ELR (cell line): ENCODE measurements at places on chromosomes 4 and X.

- DNase-seq = no peak
Measured at GRCh38 chrX:104921584-104922205, 298.8 kb downstream of the TEX13A start.

- DNase-seq = no peak
Measured at GRCh38 chr4:94762326-94762725, 4.6 kb downstream of the BMPR1B start.

DNA sequence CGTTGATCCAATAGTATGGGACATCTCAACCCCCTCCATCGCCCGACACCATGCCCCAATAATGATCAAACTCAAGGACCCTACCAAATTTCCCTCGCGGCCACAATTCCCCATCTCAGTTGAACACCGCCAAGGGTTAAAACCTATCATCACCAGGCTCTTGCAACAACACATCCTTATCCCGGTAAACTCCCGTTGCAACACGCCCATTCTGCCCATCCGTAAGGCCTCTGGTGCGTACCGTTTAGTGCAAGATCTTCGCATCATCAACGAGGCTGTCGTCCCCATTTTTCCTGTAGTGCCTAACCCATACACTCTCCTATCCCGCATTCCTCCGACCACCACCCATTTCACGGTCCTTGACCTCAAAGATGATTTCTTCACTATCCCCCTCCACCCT lies 960.5 kb downstream of the RPA4 start:
- DNase-seq = no peak

DNA sequence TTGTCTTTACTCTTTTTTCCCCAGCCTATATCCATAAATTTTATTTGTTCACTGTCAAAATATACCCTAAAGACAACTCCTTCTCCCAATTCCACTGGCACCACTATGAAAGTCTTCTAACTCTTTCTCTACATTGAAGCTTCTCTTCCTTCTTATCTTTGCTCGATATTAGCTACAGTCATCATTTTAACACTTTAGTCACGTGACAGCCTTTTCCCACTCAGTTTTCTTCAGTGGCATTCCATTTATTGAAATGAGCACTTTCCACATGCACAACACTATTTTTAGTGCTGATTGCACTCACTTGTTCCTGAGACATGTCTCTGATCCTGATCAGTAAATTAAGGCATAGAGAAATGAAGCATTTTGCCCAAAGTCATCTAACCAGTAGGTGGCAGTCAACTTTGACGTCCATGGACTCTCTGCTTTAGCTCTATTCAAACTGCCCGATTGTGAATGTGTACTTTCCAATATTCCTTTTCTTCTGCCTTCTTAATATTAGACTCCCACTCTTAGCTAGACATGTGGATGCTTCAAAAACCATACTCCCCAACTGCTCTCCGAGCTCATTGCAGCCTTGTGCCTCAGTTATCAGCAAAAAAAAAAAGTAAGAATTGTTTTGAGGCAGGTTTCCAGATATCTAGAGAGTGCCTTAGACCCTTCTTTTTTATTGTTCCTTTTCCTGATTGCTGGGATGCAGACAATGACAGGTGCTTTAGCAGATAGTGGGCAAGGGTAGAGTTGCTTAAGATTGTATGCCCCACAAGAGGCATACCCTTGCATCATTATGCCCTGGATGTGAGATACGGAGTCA lies 394.4 kb upstream of the ADGRL3 start:
- DNase-seq = peak; percentile 45

GRCh38 chrX:111511477-111511876 lies at the start of gene SERTM2:
Gene SERTM2 (plus strand): TSS chrX:111511645. CDS start chrX:111518858, 7,213 bp downstream.
- DNase-seq = no peak

GRCh38 chrX:120264341-120264740 lies 13.7 kb downstream of the ZBTB33 start:
- no peak for DNase-seq

GRCh38 chr4:143763587-143763986 lies 63.1 kb upstream of the FREM3 start:
- no peak for DNase-seq

- no peak for DNase-seq
Measured at GRCh38 chr4:132865458-132865857, 283.6 kb upstream of the PCDH10 start.

DNA sequence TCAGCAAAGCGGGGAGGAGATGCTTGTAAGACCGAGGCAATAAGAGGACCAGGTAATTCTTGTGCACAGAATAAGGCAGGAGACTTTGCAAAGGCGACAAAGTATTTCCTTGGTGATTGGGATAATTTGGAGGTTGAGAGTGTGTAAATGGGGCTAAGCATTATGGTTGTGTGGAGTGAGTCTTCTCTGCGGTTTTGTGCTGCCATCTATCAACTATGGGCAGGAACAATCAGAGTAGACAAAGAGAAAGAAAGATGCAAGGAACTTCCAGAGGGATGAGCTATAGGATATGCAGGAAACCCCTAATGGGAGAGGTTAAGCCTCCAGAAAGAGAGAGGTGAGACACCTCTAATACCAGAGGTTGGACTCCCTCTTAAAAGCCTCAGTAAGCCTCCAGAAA lies 339.8 kb downstream of the PAPSS1 start:
- DNase-seq = peak; percentile 9

GRCh38 chrX:64265265-64265664 lies 34.9 kb upstream of the ASB12 start:
- DNase-seq = no peak

DNA sequence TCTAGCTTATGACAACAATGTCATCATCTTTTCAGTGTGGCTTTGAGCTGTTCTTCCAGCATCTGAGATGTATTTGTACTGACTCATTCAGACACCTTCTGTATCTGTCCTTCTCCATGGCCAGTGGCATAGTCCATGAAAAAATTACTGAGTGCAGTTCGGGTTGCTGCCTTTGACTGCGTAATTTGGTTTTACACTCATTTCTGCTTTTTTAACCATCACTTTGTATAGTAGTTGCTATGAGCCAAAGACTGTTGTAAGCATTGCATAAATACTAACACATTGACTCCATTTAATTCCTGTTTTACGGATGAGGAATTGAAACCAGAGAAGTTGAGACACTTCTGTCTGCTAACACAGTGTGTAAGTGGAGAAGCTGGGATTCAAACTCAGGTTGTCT lies 190.7 kb upstream of the MID1 start:
- DNase-seq = no peak

DNA sequence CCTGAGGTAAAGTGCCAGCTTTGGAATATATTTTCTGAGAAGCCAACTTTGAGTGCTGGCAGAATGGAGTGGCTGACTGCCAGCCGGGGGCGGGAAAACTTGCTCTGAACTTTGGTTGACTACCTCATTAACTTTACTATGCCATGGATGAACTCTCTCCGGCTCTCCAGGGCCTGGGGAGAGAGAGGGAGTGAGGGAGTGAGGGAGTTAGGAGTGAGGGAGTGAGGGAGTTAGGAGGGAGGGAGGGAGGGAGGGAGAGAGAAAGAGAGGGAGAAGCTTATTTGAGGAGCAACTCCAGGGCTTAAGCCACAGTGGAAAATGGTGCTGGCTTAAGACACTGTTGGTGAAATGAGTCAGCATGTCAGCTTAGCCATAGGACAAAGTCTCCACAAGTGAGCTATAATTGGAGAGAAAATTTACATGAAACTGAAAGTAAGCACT lies 280.9 kb upstream of the RPS6KA3 start:
- DNase-seq = peak; percentile 23

- DNase-seq = peak; percentile 26
Measured at GRCh38 chrX:40127052-40127451, 29.3 kb upstream of the BCOR start.

GRCh38 chr4:14636563-14636962 lies 365.7 kb upstream of the CPEB2 start:
- no peak for DNase-seq

DNA sequence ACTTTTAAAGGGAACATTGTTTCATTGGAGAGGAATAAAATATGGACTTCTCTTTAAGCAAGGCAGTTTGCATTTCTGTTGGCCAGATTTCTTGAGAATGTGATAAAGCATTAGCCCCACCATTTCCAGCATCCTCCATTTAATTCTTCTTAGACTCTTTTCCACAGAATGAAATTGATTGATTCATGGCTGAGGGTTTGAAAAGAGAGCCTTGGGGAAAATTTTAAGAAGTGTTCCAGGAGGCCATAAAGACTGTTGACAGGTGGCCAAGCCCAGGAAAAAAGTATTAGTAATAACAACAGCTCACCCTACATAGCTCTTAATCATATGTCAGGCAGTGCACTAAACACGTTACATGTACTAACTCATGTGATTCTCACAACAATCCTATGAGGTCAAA lies 53.4 kb downstream of the SHROOM3 start:
- DNase-seq = no peak

DNA sequence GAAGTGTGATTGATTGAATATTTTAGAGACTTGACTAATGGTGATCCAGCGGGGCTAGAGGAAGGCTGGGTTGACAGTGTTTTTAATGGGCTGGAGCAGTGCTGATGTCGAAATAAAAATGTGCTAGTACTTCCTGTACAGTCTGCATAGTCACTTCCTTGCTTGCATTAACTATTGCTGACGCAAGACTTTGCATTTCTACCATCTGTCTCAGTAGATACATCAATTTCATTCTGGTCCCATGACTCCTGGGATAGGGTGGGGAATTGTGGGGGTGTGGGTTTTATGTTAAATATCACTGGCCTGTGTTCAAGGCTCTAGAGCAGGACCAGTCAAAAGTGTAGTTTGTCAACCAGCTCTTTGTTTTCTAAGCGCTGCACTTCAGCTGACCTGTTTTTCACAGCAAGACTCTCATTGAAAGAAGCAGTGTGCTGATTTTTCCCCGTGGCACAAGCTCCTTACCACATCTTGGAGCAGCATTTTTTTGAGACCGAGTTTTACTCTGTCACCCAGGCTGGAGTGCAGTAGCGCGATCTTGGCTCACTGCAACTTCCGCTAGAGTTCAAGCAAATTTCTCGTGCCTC lies 35.2 kb upstream of the PHEX start:
- peak; percentile 67 for DNase-seq

DNA sequence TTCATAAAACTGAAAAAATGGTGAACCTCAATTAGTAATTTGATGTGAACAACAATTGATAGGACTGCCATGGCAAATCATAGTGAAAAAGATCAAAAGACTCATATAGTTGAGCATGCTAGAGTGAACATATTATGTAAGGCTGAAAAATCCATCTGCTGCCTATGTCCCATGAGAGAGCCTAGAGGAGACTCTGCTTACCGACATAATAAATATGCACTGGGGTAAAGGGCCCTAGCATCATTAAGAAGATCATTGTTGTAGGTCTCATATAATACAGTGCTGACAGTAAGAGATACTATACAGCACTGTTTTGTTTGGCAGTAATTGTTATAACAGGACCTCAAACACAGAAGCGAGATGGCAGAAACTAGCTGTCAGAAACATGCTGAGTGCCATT lies 229.0 kb downstream of the PABPC4L start:
- DNase-seq = no peak

DNA sequence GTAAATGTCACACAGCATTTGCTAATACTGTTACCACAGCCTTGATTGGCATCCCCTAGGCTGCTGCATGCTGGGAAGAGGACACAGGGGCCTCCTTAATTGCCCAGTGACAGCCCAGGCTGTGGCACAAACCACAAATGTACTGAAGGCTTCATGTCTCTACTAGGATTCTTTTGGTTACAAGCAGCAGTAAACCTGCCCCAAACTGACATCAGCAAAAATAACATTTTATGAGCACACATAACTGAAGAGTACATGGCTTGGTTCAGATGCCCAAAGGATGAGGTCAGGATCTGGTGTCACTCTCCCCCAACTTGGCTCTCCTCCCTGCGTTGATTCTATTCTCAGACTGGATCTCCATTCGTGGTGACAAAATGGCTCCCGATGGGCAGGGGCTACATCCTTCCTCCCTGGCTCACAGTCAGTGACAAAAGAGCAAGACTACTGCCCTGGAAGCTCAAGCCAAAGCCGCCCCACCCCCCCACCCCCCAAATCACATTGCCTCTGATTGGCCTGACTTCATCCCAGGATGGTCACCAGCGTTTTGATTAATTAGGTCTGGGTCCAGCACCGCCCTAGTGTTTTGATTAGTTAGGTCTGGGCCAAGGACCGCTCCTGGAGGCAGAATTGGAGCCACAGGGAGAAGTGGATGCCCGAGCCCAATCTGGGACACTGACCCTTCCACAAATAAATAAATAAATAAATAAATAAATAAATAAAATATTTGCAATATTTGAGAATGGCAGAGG lies 180.5 kb upstream of the RBPJ start:
- peak; percentile 34 for DNase-seq

DNA sequence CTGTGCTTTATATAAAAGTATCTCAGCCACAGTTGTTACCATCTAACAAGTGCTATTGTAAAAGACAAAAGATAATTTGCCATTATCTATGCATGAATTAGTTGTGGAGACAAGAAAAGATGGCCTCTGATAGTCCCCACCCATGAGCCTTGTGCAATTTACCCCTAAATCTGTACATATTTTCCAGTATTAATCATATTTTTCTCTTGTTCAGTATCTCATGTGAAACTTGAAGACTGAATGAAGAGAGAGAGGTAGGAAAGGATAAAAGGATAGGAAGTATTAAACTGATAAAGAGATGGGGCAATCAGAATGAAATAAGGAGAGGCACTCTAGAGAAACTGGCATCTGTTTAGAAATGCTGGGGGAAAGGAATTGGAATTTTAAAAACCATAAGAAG lies 3.7 kb downstream of the MYOZ2 start:
- peak; percentile 15 for DNase-seq

DNA sequence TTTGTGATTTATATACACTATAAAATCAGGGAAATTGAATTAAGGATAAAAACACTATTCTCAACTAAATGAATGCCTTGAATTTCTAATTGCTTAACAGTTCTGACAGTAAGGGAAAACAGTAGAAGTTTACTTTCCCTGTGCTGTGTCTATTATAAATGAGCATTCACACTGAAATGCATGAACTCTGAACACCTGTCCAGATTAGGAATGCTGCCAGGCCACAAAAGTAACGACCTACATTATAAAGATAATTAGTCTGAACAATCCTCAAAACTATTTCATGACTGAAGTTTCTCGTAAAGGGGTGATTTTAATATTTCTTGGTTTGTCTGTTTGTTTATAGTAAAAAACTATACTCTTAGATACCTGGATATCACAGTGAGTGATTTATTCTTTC lies 2.0 kb downstream of the NDST3 start:
- DNase-seq = no peak

DNA sequence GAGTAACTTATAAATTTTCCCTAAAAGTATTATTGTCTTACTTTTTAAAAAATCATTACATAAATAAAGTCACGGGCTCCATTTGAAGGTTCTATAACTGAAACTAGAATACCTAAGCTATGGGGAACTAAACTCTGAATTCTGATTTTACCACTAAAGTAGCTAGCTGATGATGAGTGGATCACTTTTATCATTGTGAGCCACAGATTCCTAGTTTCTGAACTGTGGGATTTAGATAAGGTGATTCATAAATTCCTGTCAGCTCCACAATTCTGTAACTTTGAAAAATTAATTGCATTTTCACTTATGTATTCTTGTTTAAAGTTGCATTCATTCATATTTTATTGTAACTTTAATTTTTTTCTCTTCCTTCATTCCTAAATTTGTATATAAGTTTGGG lies 540.9 kb downstream of the GBA3 start:
- no peak for DNase-seq
